ENCODE measurements at places on chromosomes 6 and 20. TPM values are rescaled to one million over a fixed set of nuclear protein-coding genes. Genes with fewer than 3 reads are reported as not detected.

DNA sequence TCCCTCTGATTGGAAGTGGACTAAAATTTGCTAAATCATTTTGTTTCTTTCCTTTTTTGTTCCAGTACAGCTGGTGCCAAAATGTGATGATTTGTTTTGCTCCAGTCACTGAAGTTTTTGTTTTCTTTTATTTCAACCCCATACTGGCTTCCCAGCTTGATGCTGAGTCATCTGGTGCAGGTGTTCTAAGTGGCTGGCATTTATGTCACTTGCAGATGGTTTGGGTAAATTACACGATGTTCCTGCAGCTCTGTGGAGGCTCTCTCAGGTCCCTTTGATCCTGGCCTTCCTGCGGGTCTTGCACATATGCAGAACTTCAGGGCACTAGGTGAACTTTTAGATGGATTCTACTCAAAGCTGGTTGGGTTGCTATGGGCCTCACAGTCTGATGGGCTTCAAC lies 577.7 kb downstream of the HAO1 start:
- H3K4me3 ChIP-seq, result no peak overlapping the region
- DNase-seq, result no peak
- no peaks in the 10 kb centered on the region for H3K36me3 ChIP-seq
- H3K27me3 ChIP-seq, result no peaks in the 10 kb centered on the region

- H3K27ac ChIP-seq, result no peak overlapping the region
- H3K4me3 ChIP-seq, result no peak overlapping the region
- H3K36me3 ChIP-seq, result no peaks in the 10 kb centered on the region
- DNase-seq, result no peak
- peaks cover 24% of the 10 kb centered on the region for H3K4me1 ChIP-seq
These were observed 13.6 kb downstream of the RIPOR2 start for GRCh38 chr6:24922170-24922569.

DNA sequence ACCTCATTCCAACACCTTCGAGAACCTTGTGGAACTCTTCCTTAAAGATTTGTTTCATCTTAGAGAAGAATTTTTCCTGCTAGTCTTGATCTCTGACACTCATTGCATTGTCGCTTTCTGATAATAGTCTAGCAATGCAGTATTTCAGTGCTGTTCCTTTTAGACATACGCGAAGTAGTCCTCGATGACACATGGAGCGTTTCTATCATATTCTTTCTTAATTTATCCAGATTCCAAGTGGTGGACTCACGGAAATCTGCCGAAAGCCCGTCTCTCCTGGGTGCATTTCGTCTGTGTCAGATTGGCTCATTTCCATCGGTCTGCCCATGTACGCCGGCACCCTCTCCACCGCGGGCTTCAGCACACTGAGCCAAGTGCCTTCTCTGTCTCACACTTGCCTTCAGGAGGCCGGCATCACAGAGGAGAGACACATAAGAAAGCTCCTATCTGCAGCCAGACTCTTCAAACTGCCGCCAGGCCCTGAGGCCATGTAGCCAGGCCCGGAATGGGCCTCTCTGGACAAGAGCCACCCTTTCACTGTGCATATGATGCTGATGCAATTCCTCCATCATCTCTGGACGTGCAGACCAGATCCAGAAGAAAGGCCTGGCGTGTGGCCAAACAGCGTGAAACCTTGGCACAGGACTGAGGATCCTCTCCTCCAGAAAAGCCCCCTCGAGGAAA lies 198.6 kb upstream of the UST start:
- no peak overlapping the region for H3K4me3 ChIP-seq
- H3K27ac ChIP-seq, result no peak overlapping the region
- no peaks in the 10 kb centered on the region for H3K27me3 ChIP-seq
- H3K36me3 ChIP-seq, result peaks cover 14% of the 10 kb centered on the region
- DNase-seq, result no peak
- peaks cover 3% of the 10 kb centered on the region for H3K4me1 ChIP-seq

Gene SCUBE3
- polyA plus RNA-seq, result 0.80 TPM

Gene ZNF76
- polyA plus RNA-seq, result 23.9 TPM

Gene MOCS3
- polyA plus RNA-seq, result 6.2 TPM

Gene GTSF1L
- not detected for polyA plus RNA-seq

All from H1 (cell line).